Memory B cell (primary cell): ENCODE measurements at places on chromosomes 2 and 18.

DNA sequence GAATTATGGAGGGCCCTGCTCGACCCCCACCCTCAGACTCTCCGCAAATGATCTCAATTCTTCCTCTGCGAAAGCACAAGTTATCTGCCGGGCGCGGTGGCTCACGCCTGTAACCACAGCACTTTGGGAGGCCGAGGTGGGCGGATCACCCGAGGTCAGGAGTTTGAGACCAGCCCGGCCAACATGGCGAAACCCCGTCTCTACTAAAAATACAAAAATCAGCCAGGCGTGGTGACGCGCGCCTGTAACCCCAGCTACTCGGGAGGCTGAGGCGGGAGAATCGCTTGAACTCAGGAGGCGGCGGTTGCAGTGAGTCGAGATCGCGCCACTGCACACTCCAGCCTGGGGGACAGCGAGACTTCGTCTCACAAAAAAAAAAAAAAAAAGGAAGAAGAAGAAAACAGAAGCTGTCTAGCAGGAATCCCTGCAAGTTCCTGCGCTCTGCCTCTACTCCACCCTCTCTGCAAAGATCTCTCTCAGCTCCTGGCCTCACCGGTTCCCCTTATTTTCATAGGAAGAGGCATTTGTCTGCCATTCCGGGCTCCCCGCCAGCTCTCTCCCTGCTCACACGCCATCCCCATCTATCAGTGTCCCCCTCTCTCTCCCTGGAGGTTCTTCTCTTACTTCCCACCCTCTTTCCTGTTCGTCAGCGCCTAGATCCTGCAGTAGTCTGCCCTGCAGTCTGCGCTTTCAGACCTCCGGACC, 13.5 kb upstream of the COLEC12 start:
- DNase-seq: no peak

- no peak for DNase-seq
Measured at GRCh38 chr2:63721082-63721424, 120.6 kb upstream of the UGP2 start.

DNA sequence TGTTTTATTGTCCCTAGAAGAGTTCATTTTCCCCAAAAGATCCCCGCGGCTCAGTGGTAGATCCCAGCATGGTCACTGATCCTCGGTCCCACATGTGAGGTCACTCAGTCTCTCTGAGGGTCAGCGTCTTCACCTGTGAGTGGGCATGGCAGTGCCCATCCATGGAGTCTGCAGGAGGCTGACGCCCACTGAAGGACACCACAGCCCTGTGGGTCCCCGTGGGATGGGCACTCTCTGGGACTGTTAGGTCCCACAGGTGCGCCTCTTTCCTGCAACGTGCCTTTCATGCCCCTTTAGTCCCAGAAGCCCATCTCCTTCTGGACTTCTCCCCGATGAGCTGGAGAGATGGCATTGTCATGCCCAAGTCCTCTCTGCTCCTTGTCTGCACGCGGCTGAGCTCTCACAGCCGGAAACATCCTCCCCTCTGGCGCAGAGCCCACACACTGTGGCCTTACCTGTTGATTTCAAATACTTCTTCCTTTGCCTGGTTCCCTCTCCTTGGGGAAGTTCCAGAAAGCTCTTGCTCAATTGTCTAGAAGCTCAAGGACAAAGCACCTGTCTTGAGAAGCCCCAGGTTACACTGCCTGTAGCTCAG, 75.9 kb downstream of the PTGR3 start:
- no peak for DNase-seq

DNA sequence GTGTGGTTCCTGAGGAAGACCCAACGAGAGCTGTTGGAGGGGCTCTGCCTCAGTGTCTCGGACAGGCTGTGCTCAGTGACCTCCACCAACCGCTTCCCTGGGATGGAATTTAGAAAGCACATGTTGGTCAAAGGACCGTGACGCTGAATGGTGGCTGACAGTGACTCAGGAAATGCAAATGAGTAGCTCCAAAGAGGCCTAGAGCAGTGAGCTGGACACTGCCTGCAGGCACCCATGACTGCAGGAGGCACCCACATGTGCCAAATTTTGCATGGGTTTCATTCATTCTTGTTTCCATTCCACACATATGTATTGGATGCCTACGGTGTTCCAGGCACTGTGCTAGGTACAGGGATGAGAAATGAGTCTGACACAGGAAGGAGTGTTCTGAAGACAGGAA, 46.4 kb downstream of the ACKR3 start:
- DNase-seq: no peak

DNA sequence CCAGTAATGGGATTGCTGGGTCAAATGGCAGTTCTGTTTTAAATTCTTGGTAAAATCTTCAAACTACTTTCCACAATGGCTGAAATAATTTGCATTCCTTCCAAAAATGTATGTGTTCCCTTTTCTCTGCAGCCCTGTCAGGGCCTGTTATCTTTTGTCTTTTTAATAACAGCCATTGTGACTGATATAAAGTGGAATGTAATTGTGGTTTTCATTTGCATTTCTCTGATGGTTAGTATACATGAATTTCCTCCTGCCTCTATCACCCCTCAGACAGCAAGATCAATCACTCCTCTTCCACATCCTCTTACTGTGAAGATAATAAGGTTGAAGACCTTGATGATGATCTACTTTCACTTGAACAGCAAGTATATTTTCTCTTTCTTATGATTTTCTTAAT, 304.8 kb upstream of the FSIP2 start:
- DNase-seq: no peak

GRCh38 chr2:126846241-126846640, 52.4 kb upstream of the TEX51 start:
- no peak for DNase-seq

DNA sequence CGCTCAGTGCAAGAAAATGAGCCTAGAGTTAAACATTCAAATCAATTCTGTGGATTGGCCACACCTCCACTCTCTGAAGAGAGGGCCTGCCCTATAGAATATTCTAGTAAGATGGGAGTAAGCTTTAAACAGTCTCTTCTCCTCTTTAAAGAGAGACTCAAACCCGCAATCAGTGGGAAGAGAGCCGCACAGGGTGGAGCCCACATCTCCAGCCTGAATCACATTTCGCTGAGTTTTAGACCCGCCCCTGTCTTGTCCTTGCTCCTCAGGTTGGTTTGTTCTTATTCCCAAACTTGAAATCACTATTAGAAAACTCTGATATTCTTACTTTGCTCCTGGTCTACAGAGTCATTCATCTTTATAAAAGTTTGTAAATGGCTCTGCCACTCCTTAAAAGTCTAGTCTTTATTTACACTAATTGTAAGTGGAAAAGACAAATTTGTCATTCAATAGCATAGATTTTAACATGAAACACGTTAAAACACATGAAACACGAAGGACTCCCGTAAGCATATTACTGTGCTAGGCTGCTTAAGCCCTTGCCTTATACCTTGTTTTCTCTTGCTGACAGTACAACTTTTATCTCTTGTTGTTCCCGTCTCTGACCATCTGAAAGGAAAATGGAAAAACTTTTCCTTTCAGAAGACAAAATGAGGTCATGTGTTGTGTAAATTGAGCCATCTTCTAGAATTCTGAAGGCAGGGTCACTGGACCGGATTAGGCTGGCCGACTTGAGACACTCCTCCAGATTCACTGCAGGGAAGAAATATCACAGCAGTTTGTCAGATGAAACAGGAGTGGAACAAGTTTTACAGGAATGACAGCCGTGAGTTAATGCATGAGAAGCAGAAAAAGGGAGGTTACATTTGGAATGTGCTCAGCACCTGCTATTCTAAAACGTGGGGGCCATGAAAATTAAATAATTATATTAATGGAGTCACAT, 5.6 kb downstream of the DSC1 start:
- no peak for DNase-seq

GRCh38 chr2:42378415-42378814, 17.4 kb upstream of the COX7A2L start:
- no peak for DNase-seq

DNA sequence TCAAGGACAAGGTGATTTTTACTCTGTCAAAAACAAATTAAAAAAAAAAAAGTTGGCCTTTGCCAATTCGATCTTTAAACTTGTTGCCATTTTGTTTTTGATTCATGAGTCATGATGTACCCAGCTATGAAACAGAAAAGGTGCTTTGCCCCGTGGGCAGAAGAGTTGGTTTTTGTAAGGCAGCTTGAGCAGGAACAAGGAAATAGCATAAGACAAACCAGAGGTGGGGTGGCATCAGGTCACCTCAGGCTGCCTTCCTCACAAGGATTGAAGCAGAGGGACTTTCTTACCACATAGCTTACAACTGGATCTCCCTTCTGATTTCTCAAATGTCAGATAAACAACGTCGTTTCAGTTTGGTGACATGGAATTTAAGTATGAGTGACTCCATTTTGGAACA, 123.8 kb downstream of the ARL4C start:
- DNase-seq: no peak

- no peak for DNase-seq
Measured at GRCh38 chr2:240356700-240357640, 78.5 kb upstream of the GPC1 start.

DNA sequence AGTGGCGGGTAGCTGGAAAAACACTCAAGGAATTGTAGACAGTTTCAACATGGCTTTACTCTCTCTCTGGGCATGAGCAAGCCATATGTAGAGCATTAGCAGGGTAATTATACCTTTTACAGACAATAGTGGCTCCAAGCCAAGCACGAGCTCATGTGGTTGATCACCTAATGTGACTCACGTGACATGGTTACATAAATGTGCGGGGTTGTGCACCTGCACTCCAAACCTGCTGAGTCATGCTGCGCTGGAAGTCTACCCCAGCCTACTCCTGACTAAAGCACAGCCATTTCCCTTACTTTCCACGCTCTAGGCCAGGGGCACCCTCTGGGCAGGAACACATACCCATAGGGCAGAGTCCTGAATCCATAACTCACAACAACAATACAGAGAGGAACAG, 232.8 kb downstream of the MBD5 start:
- DNase-seq: no peak

DNA sequence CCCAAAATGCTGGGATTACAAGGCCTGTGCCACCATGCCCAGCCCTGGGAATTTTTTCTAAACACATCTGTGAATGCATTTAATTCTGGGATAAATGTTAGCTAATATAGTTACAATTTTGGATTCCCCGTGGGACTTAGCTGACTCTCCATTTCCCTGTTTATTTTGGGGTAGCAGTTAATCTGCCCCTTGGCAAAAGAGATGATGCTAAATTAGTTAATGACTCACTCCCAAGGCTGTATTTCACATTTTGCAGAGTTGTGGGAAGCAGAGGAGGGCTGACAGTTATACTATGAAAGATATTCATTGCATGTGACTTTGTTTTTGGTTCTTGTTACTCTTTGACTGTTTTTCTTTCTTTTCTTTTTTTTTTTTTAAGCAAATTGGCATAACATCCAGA, 3.2 kb downstream of the MTHFD2 start:
- DNase-seq: no peak

- DNase-seq: no peak
Measured at GRCh38 chr18:75218065-75218923, 7.7 kb downstream of the TSHZ1 start.

- DNase-seq: no peak
Measured at GRCh38 chr2:135096665-135097446, 44.8 kb downstream of the RAB3GAP1 start.

GRCh38 chr2:195456771-195457170, 200.3 kb upstream of the SLC39A10 start:
- no peak for DNase-seq

- no peak for DNase-seq
Measured at GRCh38 chr18:79560042-79560860, 119.4 kb upstream of the CTDP1 start.

GRCh38 chr2:19899985-19900930, 1.5 kb downstream of the TTC32 start:
- no peak for DNase-seq

DNA sequence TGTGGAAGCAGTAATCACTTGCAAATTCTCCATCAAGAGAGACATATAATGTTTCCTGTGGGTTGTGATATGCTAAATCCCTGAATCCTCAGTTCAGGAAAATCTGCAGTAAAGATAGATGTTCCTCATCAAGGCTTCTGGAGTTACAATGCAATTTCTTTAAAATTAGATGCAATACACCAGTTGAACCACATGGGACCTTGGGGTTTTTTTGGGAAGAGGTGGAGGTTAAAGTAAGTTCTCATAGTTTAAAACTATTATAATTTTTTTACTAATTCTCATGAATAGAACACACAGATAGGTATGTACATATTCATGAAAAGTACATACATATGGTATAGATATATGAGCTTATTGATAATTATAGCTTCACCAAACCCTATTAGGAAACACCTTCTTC, 496.2 kb downstream of the SATB2 start:
- DNase-seq: no peak

DNA sequence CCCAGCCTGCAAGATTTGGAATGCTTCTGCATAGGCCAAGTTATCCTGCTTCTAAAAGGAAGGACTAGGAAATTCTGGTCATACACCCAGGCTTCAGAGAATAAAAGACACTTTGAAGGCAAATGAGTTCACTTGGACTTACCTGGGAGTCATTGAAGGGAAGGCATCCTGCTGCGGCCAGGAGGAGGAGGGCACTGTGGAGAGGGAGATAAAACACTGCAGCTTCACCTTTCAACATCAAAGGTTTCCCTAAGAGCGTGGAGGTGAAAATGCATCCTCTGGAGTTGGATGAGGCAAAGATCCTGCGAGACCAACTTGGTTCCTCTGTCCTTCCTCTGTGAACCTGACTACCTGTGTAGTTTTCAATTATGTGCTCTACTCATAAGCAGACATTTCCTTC, 79.5 kb upstream of the RIOK3 start:
- DNase-seq: no peak

- no peak for DNase-seq
Measured at GRCh38 chr2:164560181-164560792, 61.0 kb downstream of the GRB14 start.

DNA sequence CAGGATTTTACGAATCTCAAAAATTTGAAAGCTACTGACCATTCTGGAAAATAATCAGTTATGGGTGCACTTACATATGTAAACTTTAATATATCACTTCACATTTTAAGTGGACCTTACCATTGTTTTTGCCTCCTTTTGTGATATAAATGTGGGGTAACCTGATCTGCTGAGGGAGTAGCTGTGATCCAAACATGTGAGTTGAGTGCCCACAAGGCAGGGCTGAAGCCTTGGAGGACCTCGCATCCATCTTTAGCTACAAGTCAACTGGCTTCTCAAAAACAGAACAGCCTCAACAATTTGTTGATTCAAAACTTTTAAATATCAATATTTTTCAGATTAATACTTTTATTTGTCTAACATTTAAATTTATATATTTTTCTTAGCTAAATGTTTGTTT, 178.2 kb downstream of the PLCL1 start:
- DNase-seq: no peak

GRCh38 chr2:4715065-4715464, 977.1 kb upstream of the SOX11 start:
- no peak for DNase-seq

DNA sequence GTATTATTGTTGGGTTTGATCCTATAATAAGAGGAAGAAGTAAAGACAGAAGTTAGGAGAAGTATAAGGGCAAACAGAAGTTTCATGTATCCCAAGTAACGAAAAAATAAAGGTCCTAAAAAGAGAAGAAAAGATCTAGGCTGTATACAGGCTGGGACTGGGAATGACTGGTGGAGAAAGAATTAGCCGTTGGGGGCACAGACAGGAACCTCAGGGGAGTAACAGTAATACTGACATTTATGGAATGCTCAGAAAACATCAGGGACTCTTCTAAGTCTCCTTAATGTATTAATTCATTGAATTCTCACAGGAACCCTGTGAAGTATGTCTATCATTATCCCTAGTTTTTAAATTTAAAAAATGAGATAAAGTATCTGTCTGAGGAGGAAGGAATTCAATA, 67.6 kb downstream of the PTPN2 start:
- DNase-seq: no peak
